ENCODE measurements at places on chromosomes 4 and X. TPM values are rescaled to one million over a fixed set of nuclear protein-coding genes. Genes with fewer than 3 reads are reported as not detected.

USP51 gene
- 3.0 TPM for total RNA-seq

DNA sequence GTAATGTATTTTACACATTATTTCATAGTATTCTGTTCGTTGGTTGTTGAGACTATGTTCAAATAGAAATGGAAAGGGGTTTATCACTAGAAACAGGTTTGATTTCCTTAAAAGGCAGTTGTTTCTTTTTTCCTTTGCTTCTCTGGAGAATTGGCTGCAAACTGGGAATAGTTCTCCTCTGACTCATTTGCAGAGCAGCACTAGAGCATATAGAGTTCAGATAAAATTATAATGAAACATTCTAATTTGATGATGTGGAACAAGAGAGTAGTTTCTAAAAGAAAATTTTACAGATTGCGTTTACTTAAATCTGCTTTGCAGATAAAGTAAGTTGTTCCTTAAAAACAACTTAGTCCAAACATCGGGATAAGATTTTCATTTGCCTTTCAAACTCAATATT is 29.7 kb downstream of the SYNPO2 start:
- H3K4me3 ChIP-seq: no peak overlapping the region
- peaks cover 5% of the 10 kb centered on the region for H3K4me1 ChIP-seq
- H3K27ac ChIP-seq: no peak overlapping the region
- H3K36me3 ChIP-seq: no peaks in the 10 kb centered on the region
- no peak for DNase-seq

- no peaks in the 10 kb centered on the region for H3K27me3 ChIP-seq
- DNase-seq: no peak
- no peaks in the 10 kb centered on the region for H3K4me1 ChIP-seq
- no peaks in the 10 kb centered on the region for H3K36me3 ChIP-seq
- H3K4me3 ChIP-seq: no peak overlapping the region
Observed at GRCh38 chrX:83260288-83260687, 247.8 kb upstream of the POU3F4 start.

DNA sequence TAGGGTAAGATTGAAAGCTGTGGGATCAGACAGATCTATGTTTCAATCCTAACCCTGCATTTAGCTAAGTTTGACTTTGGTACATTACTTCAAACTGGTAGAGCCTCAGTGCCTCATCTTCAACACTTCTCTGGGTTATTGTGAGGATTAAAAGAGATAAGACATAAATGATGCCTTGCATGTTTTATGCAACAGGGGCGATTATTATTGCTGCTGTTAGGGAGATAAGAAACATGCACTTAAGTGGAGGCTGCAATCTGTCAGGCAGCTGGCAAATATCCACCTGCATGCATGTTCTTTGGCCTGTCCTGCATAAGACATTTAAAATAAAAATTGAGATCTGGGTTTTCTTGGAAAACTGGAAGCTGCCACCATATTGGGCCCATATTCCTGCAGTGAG is 24.6 kb downstream of the UNC5C start:
- H3K27me3 ChIP-seq: no peaks in the 10 kb centered on the region
- DNase-seq: no peak
- H3K4me3 ChIP-seq: no peak overlapping the region

GRCh38 chrX:120358737-120359456 is 3.0 kb upstream of the ATP1B4 start:
- H3K27me3 ChIP-seq: no peaks in the 10 kb centered on the region
- no peaks in the 10 kb centered on the region for H3K4me1 ChIP-seq
- DNase-seq: no peak
- H3K4me3 ChIP-seq: no peak overlapping the region

- DNase-seq: no peak
- H3K4me3 ChIP-seq: no peak overlapping the region
- H3K36me3 ChIP-seq: no peaks in the 10 kb centered on the region
- H3K4me1 ChIP-seq: no peaks in the 10 kb centered on the region
- H3K27me3 ChIP-seq: no peaks in the 10 kb centered on the region
- H3K27ac ChIP-seq: no peak overlapping the region
Observed at GRCh38 chr4:181823645-181824044, 419.6 kb upstream of the TENM3 start.

DNA sequence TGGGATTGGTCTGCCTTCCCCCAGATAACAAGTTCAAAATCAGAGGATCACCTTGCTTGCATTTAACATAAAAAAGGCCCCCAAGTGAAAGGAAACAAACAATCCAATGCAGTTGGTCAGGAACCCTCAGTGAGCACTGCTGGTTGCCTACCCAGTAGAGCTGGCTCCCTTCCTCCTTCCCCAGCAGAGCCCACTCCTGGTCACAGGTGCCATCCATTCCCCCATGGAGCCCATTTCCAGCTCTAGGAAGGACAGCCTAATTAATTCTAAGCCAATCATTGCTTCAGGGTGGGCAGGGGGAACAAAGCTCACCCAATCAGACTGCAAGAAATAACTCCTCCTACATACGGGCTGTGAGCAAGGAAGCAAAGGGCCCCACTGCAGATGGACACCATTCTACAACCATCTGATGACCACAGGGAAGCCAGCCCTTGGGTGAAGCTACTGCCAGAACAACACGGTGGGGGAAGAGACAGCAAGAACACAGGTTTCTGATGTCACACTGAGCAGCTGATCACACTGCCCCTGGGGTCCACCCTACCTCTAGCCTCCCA is 86.5 kb downstream of the SH3KBP1 start:
- no peak overlapping the region for H3K4me3 ChIP-seq
- no peak overlapping the region for H3K27ac ChIP-seq
- no peaks in the 10 kb centered on the region for H3K4me1 ChIP-seq
- no peak for DNase-seq
- no peaks in the 10 kb centered on the region for H3K27me3 ChIP-seq

Measured in tibial nerve (tissue), 4 donors.